ENCODE measurements at places on chromosomes 1 and 21.

- peak; percentile 66 for DNase-seq
Observed at GRCh38 chr1:246020211-246020954, 486.7 kb downstream of the SMYD3 start.

GRCh38 chr1:67143966-67144365, 9.2 kb upstream of the C1orf141 start:
- DNase-seq, result no peak

GRCh38 chr1:26218906-26219494, 15.0 kb upstream of the CEP85 start:
- DNase-seq, result no peak

DNA sequence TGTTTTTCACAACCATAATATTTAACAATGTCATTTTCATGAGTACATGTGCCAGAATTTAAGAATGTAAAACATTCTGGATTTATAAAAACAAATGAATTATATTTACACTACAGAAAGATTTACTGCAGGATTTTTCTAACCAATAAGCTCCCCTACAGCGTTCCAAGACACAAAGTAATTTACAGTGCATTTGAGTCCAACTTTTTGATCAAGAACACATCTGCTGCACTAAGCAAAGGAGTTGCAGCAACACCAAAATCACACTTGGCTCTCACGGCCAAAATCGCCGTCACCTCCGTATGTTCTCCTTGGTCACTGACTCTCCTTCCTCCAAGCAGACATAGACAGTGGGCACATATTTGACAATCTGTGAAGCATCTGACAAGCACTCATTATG, 7.7 kb downstream of the VPS26C start:
- DNase-seq, result no peak

DNA sequence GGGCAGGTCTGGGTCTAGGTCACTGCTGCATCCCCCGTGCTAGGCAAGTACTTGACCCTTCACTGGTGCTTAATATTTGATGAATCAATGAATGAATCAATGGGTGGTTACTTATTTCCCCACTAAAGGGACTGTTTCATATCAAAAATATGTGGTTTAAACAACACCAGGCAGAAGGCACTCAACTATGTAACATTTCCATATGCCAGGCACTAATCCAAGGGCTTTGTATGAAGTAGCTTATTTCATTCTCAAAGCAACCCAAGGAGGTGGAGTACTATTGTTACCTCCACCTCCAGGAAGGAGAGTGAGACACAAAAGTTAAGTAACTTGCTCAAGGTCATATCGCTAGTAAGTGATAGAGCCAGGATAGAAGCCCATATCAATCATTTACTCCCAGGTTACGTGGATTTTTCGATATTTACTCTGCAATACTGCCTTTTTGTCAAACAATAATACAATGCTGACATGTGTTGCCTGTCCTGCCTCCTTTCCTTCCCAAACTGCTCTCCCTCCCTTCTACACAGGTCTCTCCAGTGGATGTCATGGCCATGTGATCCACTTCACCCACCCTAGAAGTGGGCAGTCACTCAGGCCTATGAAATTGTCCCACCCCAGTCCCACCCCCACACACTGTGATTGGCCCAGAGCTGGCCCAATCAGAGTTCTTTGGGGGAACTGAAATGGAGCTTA, 142.8 kb downstream of the ETS2 start:
- no peak for DNase-seq

DNA sequence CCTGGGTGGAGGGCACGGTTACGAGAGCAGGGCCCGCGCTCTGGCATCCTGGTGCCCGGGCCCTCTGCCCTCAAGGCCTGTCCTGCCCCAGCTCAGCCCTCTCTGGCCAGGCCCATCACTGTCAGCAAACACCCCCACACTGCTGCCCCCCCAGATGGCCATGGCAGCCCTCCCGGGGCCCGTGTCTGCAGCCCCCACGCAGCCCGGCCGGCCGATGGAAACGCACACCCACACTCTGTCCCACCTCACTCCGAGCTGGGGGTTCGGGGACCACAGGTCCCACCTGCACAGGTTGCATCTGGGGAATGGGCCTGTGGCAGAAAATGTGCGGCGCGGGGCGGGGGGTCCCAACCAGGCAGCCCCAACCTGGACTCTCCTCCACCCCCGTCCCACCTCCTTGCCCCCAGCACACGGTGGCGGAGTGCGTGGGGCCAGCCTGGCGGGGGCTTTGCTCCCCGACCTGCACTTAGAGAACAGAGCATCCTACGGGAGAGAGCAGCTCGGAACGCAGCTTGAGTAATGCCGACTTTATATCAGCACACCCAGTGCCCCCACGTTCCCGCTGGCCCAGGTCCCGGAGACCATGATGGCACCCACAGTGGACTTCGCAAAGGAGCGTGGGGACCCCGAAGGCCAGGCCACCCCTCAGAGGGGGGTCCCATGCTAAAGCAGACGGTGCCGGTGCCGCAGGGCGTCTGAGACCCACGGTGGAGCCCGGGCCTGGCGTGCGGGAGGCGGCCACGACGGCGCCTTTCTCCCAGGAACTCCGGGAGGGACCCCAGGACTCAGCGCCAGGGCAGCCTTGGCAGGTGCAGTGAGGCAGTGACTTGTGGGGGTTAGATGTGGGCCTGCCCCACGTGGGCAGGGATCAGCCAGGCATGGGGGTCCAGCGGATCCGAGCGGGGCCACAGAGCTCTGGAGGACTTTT, 7.5 kb upstream of the RNF223 start:
- DNase-seq, result no peak

GRCh38 chr1:113046569-113046968, 26.4 kb upstream of the LRIG2 start:
- DNase-seq, result peak; percentile 82

DNA sequence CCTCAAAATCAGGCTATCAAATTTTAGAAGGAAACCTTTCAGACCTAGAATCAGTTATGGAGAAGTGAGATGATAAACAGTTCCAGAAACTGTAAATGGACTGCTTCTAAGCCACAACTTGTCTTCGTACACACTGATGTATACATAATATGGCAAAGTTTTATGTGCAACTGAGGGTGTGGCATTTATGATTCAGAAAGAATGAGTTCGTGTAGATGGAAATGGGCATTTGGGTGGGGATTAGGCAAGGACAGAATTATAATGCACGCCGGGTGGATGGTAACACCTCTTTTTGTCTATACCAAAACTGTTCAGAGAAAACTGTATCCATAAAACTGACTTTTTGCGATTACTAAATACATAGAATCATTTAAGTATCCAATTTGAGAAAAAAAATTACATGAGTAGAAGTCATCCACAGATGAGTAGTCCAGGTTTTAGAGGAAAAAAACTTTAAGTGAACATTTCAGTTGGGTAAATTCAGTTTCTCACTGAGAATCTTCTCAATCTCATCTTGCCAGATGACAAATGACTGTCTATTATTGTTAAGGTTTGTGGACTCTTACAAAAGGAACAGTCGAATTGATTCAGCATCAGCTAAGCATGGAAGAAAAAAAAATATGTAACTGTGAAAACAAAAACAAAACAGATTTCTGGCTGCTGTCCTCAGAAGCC, 22.5 kb downstream of the ERRFI1 start:
- DNase-seq, result no peak

- no peak for DNase-seq
Observed at GRCh38 chr1:54695221-54695620, 20.4 kb upstream of the TTC4 start.

GRCh38 chr1:201260648-201261311, 22.5 kb upstream of the PKP1 start:
- no peak for DNase-seq

DNA sequence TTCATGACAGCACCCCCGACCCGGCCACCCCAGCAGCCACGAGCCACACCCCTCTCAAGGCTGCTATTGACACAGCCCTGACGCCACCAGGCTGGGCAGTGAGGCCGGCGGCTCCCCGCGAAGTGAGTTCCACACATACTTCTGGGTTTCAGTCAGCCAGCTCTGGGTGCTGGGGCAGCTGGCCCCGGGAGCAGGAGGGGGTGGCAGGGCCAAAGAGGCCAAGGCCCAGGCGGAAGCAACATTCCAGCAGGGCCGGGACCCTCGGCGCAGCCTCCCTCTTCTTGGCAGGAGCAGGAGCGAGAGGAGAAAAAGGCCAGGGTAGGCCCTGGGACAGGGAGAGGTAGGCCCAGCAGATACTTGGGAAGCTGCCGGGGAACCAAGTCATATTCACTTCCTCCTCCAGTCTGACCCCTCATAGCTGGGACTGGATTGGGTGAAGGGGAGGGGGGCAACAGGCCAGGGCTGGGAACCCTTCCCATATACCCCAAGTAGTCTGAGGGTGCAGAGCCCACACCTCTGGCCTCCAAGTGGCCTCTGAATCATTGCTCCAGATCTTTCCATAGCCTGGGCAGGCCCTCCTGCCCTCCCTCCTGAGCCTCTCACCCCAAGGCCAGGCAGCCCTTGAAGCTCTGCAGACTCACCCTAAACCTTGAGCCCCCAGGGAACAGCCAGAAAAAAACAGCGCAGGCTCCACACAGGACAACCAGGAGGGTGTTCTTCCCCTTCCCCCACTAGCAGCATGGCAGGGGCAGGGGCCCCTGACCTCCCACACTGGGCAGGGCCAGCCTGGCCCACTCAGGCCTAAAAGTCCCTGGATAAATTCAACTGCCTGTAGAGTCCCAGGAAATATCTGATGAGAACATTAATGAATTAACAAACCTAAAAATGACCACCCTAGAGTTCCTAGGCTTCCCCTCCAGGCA, 5.7 kb downstream of the HSPG2 start:
- DNase-seq, result no peak

- no peak for DNase-seq
Observed at GRCh38 chr1:108075055-108075454, 110.1 kb upstream of the VAV3 start.

DNA sequence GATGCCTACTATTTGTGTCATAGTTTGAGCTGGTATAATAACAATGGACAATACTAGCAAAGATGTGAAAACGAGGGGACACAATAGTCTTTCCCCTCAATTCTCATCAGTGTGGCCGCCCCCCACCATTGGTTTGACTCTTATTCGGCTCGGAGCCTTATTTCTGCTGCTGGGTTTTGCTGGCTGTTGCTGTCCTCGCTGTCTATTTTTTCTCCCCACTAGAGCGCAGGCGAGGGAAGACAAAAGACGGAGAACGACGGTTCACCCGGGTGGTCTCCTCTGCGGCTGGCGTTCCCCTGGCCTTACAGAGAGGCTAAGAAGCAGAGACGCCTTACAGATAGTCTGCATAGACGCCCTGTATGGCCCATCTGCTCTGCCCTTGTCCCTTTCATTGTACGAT, 19.4 kb downstream of the CLIC6 start:
- no peak for DNase-seq

GRCh38 chr1:166174108-166174507, 7.3 kb upstream of the FAM78B start:
- DNase-seq, result no peak

- peak; percentile 3 for DNase-seq
Observed at GRCh38 chr1:226870401-226871279, at the start of gene PSEN2. TSS of gene PSEN2 (plus strand) at chr1:226870616. CDS start at chr1:226881908, 11,292 bp downstream.

DNA sequence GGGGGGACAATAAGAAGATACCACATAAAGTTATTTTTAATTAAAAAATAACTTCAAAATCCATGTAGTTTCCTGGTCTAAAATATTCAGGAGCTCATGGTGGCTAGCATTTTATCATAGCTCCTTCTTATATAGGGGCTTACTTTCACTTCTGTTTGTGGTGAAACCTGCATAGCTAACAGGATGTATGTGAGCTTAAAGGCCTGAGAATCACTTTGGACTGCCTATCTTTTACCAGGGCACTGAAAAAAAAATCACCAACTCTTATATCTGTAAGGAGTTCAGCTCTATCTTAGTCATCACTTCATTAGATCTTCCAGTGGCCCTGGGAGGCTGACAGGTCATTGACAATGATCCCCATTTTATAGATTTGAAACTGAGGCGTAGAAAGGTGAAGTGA, 21.3 kb downstream of the UROD start:
- no peak for DNase-seq

DNA sequence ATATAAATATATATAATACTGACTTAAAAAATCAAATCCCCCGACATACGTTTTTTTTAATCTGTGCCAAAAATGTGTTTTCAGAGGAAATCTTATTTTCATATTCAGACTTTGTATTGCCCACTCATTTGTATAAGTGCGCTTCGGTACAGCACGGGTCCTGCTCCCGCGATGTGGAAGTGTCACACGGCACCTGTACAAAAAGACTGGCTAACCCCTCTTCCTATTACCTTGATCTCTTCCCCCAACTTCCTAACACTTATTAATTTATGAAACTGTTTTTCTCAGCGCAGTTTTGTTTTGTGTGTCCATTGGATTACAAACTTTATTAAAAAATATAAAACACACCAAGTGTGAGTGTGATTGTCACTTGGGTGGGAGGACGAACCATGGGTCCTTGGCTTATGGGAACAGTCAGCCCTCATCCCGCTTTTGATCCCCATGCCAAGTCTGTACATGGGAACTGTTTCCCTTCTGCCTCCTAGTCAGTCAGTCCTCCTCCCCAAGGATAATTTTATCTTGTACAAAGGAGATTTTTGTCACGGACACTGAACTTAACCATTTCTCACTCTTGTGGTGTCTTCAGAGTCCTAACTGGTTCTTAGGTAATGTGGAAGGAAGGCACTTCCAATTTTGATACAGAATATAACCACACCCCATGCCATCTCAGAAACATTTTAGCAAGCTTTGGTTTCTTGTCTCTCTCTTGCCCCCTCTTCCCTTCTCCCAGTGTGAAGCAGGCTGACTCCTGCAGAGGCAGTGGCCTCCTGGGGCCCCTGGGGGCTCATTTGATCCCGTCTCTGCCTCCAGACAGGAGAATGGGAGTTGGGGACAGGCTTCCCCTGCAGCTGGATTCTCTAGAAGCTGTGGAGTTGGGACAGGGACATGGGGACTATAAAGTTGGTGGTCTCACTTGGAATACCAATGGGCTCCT, 35.5 kb downstream of the ZBTB17 start:
- no peak for DNase-seq

DNA sequence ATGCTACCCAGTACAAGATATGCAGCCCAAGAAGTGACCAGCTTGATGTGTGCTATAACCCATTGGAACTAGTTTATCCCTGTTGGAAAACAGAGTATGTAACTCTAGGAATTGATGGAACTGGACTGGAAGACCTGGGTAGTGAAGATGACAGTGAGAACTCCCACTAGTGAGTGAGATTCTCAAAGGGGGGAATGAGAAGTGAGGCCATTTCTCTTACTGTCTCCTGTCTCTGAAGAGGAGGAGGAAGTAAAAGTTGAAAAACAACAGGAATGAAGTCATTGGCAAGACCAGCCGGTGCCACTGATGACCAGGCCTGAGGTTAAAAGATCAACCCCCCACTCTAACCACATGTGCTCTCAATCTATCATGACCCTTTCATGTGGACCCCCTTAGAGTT, 20.9 kb downstream of the PLA2G2F start:
- no peak for DNase-seq

GRCh38 chr1:228004856-228005462, 1.8 kb upstream of the WNT3A start:
- DNase-seq, result no peak

DNA sequence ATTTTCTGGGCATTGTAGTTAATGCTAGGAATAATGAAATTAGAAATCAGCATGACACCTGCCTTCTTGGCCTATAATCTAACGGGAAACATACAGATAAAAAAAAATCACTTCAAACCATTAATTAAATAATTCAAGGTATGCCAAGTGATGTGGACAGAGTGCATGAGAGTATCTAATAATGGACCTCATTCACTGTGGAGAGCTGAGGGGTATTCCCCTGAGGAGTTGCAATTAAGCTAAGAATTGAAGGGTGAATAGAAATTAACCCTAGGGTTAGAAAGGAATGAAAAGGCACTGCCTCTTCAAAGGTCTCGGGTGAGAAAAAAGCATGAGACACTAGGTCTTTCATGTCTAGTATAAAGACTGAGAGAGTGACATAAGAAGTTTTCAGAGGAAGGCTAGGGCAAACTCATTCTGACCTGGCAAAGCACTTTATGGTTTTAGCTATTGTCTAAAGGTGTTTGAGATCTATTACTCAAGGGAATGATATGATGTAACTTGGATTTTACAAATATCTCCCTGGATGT, 466.1 kb downstream of the KCNT2 start:
- DNase-seq, result no peak

Measured in AML-193 (cell line).